NCI-H460 (cell line): ENCODE measurements at places on chromosomes 3 and 15. TPM values are rescaled to one million over a fixed set of nuclear protein-coding genes. Genes with fewer than 3 reads are reported as not detected.

The B3GALNT1 gene
- 1.9 and 2.3 TPM in 2 replicates for total RNA-seq

The SENP8 gene
- total RNA-seq, result 2.8 and 3.1 TPM in 2 replicates

The NR2E3 gene
- total RNA-seq, result 0.23 and 0.37 TPM in 2 replicates

The TRIM42 gene
- total RNA-seq, result not detected in 2 replicates

The NAA50 gene
- total RNA-seq, result 167 and 183 TPM in 2 replicates

The RFT1 gene
- total RNA-seq, result 23.5 and 26.8 TPM in 2 replicates

The TP63 gene
- not detected in 2 replicates for total RNA-seq

The CHL1 gene
- 110 and 114 TPM in 2 replicates for total RNA-seq

The MCTP2 gene
- total RNA-seq, result 0.45 and 0.61 TPM in 2 replicates

The TMEM87A gene
- total RNA-seq, result 67.1 and 73.4 TPM in 2 replicates

The COL6A5 gene
- not detected in 2 replicates for total RNA-seq

The TPM1 gene
- 34.3 and 36.6 TPM in 2 replicates for total RNA-seq

The RARB gene
- total RNA-seq, result 5.0 and 7.1 TPM in 2 replicates

The ZNF80 gene
- not detected in 2 replicates for total RNA-seq
